Hippocampal formation (tissue), 2 donors: ENCODE measurements at places on chromosomes 13 and 19.
A peak's percentile ranks its signal among the peaks of the same experiment; 100 is the strongest.

GRCh38 chr19:41753159-41753558 lies 2.2 kb upstream of the CEACAM6 start:
- no peak for DNase-seq

GRCh38 chr19:35336166-35336955 lies 7.4 kb downstream of the CD22 start:
- no peak for DNase-seq

DNA sequence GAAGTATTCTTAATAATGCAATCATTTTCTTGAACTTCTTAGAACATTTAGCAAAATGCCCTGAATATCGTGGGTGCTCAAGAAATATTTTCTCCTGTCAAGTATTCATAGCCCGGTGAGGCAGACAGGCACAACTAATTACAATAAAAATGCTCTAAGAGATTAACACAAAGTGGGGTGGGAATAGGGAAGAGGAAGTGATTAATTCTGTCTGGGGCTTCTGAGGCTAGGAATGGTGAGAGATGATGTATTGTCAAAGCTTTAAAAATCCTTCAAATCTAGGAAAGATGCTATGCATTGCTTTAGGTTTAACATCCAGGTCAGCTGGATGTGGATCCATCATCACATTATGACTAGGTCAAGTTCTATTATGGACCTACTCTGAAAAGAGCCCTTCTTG lies 66.9 kb upstream of the POSTN start:
- no peak for DNase-seq

DNA sequence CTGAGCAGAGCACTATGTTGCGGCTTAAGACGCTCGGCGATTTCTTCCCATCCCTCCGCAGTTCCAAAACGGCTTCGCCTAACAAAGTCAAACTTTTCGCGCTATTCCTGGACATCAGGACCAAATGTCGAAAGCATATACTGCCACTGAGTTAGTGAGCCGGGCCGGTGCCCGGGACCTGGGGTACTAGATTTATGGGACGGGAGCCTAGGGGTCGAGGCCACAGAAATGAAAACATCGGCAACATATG lies 699 bp downstream of the RCBTB2 start:
- peak; percentile 67 for DNase-seq

DNA sequence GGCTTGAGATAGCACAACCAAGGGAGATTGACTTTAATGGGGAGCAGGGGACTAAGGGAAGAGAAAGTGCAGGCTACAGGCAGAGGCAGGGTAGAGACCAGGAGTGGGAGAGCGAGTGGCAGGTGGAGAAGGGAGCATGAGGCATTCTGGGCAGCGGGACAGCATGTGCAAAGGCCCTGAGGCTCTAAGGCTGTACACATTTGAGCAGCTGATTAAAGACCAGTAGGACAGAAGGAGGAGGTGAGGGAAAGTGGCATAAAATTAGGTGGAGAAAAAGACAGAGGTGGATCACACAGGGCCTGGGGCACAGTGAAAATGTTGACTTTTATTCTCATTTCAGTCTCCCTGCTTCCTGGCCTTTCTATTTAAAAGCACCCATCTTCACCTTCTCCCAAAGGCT lies 74.4 kb downstream of the ALOX5AP start:
- DNase-seq = no peak

DNA sequence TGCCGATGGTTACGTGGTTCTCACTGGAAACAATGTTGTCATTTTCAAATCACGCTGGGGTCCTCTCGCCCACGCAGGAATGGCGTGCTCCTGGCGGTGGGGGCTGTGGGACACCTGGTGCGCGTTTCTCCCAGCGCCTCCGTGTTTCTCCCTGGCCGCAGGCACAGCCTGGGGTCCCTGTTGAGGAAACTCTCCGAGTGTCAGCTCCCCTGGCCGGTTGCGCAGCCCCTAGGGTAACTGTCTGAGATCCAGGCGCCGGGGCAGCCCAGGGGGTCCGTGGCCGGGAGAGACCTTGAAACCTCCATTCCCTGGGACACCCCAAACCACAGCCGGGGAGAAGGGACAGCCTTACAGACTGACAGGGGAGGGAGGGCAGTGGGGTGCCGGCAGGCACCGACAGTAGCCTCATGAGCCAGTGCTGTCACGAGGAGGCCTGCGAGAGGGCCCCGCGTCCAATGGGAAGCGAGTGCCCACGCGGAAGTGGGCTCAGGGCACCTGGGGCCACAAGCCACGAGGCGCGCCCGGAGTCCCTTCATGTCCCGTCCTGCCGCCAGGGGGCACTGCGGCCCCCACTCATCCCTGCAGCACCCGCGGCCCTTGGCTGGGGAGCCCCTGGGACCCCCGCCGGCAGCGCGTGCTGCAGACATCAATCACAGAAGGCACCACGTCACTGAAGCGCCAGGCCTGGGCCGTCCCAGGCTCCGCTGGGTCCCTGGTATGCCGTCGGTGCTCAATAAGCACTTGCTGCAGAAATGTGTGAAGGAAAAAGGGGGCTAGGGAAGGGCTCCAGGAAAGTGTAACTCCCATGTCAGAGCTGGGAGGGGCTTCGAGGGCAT lies 9.5 kb downstream of the ADAMTSL5 start:
- peak; percentile 32 for DNase-seq

- DNase-seq = no peak
Measured at GRCh38 chr13:92487238-92487637, 739.4 kb upstream of the GPC6 start.

- DNase-seq = peak; percentile 19
Measured at GRCh38 chr13:95456815-95457214, 95.7 kb upstream of the CLDN10 start.

DNA sequence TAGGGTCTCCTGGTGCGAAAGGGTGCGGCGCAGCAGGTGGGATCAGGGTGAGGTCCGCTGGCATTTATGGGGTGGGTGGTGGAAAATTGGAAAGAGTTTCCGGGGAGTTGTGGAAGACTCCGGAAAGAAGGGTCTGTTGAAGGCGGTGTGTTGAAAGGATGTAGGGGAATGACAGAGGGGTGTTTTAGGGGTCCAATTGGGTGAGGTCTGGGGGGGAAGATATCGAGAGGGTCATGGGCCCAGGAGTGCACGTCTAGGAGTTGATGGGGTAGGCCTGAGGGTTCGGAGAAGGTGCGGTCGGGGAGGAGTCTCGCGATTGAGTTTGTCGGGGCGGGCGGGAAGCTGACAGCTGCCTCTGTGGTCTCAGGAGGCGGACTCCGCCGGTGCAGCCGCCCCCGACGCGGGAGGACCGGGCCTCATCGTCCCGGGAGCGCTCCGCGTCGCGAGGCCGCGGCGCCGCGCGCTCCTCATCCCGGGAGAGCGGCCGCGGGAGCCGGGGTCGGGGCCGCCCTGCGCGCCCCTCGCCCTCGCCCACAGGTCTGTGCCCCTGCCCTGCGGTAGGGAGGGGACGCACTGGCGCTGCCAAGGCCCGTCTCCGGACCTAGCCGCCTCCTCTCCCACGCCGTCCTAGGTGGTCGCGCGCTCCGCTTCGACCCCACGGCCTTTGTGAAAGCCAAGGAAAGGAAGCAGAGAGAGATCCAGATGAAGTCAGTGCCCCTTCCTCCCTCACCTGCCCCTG lies 7.0 kb downstream of the PGLYRP1 start:
- DNase-seq = no peak

DNA sequence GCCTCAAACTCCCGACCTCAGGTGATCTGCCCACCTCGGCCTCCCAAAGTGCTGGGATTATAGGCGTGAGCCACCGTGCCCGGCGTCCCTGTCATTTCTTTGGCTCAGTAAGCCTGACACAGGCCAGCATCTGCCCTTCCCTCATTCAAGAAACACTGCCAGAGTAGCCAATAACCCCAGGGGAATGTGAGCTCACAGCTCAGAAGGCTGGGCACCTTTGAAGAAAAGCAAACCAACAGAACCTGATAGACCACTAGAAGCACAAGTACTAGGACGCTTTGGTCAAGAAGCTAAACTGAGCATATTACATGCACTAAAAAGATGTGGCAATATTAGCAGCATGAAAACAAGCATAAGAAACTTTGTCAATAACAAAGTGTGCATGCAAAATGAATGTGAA lies 14.2 kb downstream of the SIGLEC5 start:
- no peak for DNase-seq

DNA sequence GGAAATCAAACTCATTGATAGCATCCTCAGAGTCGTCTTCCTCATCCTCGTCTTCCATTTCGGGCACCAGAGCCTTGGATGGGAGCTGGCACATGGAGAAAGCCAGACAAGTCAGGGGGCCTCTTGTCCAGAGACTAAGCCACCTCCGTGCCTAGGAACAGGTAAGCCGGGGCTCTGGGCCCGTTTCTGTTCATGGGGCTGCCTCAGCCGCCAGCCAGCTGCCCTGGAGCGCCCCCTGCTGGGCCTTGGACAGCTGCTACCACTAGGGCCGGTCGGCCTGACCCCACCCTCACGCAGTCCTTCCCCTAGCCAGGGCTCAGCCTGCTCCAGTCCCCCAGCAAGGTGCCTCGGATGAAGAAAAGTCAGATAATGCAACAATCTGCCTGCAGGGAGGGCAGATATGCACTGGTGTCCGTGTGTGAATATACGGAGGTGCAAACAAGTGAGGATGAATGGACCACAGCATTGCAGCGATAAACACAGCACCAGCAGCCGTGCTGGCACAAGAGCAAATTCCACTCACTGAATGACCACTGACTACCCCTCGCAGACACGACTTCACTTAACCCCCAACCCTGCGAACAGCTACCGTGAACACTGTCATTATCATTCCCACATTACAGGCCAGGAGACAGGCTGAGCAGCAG lies 11.9 kb upstream of the PRKD2 start:
- DNase-seq = peak; percentile 17

GRCh38 chr13:50452756-50453155 lies 390.7 kb downstream of the DLEU7 start:
- DNase-seq = no peak

DNA sequence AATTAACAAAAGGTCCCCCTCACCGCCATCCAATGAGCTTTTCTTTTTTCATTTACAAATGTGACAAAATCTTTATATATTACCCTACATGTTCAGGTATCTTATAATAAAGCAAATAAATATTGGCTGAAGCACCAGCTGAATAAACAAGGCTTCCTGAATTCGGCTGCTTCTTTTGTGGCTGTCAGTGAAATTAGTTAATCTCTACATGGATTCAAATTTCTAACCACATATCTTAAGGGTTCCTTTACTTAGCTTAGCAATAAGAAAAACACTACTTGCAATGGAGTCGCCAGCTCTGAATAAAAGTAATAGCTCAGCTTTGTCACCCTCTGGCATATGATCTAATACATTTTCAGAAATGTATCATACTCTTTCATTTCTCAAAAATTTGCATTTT lies 104.3 kb downstream of the CCNA1 start:
- DNase-seq = no peak

DNA sequence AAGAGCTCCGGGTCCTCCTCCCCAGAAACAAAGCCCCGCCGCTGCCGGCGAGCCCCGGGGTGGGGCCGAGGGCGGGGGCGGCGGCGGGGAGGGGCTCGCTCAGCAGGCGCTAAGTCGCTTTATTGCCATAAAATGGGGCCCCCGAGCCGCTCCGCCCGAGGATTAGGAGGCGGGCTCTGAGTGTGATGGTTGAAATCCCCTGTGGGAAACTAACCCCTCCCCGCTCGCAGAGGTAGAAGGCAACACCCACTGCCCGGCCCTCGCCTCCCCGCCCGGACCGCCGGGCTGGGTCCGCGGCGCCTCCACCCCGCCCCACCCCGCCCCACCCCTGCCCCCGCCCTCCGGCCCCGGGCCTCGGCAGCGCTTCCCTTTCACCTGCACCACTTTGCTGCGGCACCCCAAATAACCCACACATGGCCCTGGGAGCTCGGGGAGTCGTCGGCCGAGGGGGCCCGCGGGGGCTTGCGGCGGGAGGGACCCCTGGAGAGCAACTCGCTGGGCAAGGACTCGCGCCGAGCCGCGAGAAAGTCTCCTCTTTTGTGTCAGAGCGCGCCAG lies at the start of gene KLF12:
Gene KLF12, minus strand, starts transcription at position 184 of the 556 bp plus-strand sequence.
- no peak for DNase-seq

DNA sequence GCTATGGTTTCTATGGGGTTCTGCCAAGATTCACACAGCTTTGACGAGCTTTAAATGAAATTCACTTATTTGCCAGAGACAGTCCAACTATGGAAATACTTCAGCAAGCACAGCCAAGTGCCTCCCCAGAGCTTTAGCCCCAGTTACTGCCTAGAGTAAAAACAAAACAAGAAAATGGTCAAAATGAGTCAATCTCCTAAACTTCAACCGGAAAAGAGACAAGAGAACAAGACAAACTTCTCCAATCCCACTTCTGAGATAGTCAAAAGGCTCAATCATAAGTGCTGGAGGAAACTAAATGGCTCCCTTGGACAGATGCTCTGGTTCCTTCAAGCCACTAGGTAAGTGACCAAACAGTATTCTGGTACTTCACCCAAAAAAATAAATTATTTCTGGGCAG lies 65.8 kb downstream of the KATNAL1 start:
- DNase-seq = no peak

DNA sequence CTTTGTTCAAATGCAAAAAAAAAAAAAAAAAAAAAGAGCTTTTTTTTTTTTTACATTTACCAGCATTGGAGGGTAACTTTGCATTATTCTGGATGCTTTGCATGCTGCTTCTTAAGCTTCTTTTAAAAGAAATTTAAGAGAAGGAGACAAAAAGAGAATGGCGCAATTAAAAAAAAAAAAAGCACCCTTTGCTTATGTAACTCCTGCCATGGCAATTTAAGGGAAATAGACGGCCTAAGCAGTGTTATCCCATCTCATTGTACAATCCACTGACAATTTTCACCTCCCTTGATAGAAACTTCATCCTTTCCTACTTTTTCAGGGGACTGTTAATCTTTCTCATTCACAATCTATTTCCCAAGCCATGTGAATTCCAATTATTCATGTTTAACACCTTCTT lies 129.8 kb downstream of the KCTD12 start:
- no peak for DNase-seq

GRCh38 chr19:33812388-33813330 lies 16.0 kb downstream of the KCTD15 start:
- no peak for DNase-seq

- DNase-seq = no peak
Measured at GRCh38 chr13:46866150-46866549, 30.7 kb downstream of the HTR2A start.

- no peak for DNase-seq
Measured at GRCh38 chr19:28633319-28634018, 579.5 kb downstream of the UQCRFS1 start.

DNA sequence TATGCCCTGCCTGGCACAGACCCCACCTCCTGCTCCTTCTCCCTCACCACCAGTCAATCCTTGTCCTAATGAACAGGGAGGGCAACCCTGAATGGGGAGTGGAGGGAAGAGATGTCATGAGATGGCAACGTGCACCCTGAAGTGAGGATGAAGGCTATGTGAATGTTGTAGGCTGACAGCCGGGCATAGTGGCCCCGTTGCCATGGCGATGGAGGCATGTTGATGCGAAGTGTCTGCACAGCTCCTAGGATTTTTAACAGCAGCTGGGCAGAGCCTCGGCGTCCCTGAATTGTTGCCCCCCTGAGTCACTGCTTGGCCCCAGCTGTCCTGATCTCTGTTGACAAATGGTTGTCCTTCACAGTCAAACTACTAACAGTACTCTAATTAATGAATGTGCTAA lies 4.8 kb upstream of the ALOX5AP start:
- no peak for DNase-seq
